ENCODE measurements at places on chromosomes 12 and 14. TPM values are rescaled to one million over a fixed set of nuclear protein-coding genes. Genes with fewer than 3 reads are reported as not detected.
A peak's percentile ranks its signal among the peaks of the same experiment; 100 is the strongest.

- no peak for DNase-seq
Measured at GRCh38 chr14:76480426-76480825, 104.5 kb downstream of the ESRRB start.

DNA sequence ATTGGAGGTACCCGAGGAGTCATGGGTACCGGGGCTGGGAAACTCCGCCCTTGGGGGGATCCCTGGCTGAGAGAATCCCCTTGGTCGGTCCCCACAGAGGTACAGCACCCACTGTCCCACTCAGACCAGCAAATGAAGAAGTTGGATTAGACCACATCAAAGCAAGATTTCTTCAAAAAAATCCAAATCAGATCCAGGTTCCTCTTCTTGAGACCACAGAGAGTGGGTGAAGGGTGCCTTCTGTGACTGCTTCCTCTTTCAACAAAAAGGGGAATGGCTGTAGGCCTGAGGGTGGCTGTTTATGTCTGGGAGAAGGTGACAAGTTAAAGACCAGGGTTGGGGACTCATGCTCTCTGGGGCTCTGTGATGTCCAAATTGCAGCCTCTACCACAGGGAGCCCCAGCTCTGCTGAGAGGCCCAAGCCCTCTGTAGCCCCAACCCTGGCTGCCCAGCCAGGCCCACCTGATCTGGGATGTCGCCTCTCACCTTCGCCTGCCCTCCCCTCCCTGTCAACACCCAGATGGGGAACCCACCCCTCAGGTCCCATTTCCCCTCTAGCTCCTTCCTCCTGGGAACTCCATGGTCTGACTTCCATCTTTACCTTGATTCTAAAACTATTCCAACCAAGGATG, 50.9 kb downstream of the ZFP36L1 start:
- no peak for DNase-seq

C12orf50 gene
- not detected for total RNA-seq

CNIH1 gene
- total RNA-seq = 150 TPM

DNA sequence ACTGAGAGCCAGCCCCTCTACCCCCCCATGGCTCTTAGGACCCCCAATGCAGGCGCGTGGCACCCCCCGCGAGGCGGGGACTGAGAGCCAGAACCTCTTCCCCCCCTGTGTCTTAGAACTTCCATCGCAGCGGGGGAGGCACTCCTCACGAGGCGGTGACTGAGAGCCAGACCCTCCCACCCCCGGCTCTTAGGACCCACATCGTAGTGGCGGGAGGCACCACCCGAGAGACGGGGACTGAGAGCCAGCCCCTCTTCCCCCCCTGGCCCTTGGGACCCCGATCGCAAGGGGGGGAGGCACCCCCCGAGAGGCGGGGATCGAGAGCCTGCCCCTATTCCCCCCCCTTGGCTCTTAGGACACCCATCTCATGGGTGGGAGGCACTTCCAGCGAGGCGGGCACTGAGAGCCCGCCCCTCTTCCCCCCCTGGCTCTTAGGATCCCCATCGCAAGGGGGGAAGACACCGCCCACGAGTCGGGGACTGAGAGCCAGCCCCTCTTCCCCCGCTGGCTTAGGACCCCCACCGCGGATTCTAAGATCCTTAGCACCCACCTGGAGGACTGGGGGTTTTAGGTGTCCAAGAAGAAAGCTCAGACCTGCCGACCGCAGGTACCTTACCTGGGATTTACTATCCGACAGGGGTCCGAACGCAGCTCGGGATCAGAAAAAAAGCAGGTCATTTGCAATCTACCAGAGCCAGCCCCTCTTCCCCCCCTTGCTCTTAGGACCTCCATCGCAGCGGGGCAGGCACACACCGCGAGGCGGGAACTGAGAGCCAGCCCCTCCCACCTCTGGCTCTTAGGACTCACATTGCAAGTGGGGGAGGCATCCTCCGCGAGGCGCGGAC, 44.9 kb downstream of the DDX11 start:
- no peak for DNase-seq

PLEKHG3 gene
- total RNA-seq = 99.4 TPM

DNA sequence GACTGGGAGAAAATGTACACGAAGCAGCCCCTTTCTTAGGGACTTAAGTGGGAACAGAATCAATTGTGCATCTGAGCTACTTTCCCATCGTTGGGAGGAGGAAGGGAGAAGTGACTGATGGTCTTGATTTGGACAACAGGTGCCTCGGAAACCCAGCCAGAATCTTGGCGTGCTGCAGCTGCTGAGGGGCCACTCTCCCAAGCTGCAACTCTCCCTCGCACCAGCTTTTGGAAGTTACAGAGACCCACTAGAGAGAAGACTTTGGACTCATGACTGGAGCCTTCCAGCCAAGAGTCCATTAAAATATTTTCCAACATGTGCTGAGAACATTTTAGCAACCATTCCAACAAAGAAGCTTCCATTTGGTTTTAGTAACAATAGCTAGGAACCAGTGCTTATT, 52.3 kb downstream of the GNS start:
- DNase-seq = no peak

DNA sequence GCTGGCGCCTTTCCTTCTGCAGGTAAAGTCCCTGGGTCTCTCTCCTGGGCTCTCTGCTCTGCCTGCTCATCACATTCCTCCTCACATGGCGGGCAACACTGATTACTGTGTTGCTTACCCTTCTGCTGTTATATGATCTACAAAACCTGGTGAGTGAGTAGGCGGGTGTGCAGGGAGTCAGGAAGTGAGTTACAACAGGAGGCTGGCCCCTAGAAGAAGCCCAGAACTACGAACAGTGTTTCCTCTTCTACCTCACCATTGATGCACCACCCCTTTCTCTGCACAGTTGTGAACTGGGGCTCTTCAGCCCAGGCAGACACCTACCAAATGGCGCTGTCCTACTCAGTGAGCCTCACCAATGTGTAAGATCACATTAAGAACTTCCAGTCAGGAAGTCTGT, 4.9 kb upstream of the KLHL33 start:
- no peak for DNase-seq

GRCh38 chr12:104740668-104741067, 217.4 kb downstream of the SLC41A2 start:
- no peak for DNase-seq

COX8C gene
- total RNA-seq = not detected

MYF6 gene
- not detected for total RNA-seq

DNA sequence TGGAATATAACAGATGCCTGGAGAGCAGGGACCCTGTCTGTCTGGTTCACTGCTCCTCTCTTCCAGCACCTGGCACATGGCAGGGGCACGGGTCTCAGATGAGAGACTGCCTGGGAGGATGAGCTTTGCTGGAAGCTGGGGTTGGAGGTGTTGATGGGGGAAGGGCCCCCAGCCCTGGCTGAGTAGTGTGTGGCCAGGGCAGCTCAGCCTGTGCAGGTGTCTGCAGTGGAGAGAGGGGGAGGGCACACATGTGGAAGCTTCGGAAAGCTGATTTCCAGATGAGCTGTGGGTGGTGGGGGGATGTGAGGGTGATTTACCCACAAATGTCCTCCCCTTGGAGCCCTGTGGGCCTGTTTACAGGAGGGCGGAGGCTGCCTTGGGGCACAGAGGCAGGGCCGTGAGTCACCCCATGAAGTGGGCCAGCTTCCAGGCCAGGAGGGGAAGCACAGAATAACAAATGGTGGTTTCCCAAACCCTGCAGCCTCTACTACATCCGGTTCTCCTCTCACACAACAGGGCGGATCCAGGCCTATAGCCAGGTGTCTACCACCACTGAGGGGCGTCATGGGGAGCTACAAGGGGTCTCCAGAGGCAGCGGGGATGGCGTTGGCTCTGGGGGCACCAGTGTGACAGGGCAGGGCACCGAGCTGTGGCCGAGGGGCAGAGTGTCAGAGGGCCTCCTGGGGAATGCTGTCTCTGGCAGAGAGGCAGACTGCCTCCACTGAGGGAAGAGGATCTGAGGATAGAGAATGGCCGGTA, 11.0 kb downstream of the KRT7 start:
- DNase-seq = peak; percentile 99

DNA sequence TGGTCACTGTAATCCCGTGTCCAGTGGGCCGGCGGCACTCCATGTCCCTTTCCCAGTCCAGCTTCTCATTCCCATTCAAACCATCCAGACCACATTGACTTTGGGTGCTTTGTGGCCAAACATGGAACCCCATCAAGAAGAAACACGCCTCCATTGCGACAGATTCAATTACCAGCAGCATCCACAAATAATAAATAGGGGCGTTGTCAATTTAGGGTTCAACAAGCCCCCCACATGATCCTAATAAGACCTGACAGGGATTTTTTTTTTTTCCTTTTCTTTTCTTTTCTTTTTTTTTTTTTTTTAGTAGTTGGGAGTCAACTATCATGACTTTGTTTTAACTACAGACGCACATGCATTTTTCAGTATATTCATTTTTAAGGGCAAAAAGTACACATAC, 149.4 kb downstream of the DICER1 start:
- DNase-seq = no peak

GLIPR1L1 gene
- not detected for total RNA-seq

- DNase-seq = no peak
Measured at GRCh38 chr12:112830901-112831300, 39.4 kb downstream of the RPH3A start.

BHLHE41 gene
- total RNA-seq = 70.0 TPM

GRCh38 chr12:47983541-47984115, 20.2 kb downstream of the TMEM106C start:
- DNase-seq = no peak

DNA sequence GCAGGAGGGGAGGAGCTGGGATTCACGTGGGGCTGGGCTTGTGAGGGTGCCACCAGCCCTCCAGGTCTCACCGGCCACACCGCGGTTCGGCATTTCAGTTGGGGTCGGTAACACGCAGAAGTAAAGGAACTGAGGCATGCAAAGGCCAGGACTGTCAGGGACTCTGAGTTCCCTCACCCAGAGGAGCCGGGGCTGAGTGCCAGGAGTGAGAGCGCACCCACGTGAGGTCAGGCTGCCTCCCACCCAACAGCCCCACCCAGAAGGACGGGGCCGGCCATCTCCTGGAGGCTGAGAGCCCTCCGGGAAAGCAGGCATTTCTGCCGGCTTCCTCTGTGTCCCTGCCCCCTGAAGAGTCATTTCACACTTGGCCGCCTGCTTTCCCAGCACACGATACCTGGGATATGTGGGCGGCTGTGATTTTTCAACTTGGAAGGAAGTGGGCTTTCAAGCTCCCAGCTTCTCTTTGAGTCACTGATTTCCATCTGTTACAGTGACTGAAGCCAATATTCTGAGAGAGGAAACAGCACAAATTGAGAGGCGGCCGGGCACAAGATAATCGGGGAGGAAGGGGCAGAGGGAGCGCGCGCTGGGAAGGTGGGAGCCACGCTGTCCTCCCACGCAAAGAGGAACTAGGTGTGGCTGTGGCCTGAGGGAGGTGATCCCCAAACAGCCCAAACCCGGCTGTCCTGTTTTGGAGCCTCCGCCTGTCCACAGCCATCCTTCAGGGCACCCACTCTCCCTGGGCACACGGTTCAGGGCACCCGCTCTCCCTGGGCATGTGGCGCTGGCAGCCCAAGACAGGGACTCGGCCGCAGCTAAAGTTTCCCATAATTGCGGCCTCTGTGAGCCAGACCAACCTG, 19.0 kb downstream of the GALNT9 start:
- peak; percentile 60 for DNase-seq

- no peak for DNase-seq
Measured at GRCh38 chr12:109589691-109590245, 16.2 kb downstream of the MVK start.

DNA sequence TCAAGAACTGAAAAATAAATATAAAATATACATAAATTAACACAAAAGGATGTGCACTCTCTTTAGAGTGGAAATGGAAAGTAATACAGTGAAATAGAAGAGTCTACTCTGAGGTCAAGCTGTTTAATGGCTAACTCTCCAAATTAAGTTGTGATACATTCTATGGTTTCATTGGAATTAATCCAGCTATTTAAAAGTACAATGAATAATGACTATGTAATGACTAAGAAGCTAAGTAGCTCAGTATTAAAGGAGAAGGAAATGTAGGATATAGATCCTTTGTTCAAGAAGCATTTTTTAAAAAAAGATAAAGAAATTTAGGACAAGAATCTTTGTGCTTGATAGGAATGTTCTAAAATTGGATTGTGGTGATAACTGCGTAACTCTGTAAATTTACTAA, 85.3 kb downstream of the LRP6 start:
- DNase-seq = no peak

DNA sequence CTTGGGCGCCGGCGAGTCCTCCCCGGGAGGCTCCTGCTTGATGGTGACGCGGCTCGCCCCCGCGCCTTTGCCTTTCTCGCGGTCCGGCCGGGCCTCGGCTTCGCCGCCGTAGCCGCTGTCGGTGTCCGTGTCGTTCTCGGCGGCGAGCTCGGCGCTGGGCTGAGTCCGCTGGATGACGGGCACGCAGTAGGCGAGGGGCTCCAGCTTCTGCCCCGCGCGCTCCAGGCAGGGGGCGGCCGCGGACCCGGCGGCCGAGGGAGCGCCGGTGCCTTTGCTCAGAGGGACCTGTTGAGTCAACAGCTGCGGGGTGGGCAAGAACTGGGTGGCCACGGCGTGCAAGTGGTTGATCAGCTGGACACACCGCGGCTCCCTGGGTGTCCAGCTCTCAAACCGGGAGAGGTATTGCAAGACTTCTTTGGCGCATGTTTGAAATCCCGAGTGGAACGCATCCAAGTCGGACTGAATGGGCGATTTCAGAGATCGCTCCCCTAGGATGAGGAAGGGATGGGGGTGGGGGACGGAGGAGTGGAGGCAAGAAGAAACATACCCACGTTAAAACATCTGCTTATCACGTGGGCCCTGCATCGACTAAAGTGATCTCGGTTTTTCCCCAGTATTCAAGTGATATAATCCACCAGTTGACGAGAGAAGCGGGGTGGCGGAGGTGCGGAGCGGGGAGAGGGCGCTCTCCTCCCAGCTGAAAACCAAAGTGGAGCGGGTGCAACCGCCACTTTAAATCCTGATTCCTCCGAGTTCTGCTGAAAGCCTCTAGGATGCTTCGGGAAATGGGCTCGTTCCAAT, 2.0 kb downstream of the BHLHE41 start:
- peak; percentile 70 for DNase-seq

GRCh38 chr12:26891704-26892103, 46.1 kb downstream of the INTS13 start:
- DNase-seq = no peak
